Common myeloid progenitor, CD34-positive (primary cell): ENCODE measurements at places on chromosomes 11 and 22.

- no peak for DNase-seq
Observed at GRCh38 chr11:12680246-12680939, 6.2 kb downstream of the TEAD1 start.

DNA sequence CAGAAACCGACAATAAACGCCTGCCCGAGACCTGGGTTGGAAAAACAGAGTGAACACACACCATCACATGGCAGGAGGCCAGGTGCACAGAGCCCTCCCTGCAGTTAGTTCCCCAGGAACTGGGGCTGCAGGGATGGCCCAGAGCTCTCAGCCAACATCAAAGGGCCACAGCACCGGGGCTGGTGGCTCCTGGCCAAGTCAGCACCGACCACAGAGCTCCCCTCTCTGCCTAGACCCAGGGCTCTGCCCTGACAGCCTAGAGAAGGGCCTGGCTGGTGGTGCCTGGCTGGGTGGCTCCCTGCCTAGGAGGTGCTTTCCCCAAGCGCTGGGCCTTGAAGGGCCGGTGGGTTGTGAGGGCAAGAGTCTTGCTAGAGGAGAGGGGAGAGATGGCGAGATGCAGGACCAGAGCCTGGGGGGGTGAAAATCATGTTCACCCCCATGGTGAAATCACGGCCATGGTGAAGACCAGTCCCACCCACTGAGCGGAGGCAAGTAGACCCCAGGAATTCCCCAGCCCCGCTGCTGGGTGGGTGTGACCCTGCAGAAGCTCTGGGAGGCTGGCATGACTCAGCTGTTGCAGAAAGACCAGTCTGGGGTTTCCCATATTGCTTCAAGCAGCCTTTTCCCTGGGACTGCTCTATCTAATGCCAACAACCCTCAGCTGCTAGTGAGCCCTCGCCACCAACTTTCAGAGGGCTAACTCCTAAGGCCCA, 7.2 kb upstream of the BID start:
- DNase-seq: peak; percentile 95

DNA sequence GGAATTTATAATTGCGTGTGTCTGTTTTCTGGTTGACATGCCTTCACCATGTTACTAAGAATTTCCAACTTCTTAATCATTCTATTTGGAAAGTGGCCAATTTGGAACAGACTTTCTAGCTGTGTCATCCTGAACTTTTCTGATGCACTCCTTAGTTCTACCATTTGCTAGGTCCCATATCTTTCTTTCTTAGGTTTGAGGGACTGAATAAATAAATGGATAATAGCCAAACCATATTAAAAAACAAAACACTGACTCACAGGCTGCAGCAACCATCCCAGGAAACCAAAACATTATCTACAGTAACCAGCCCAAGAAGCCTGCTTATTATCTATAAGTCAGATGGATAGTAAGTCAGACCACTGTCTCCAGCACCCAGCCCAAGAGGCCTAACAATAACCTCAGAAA, 57.5 kb upstream of the PLET1 start:
- DNase-seq: peak; percentile 78

GRCh38 chr11:119149018-119149785, at the start of gene ABCG4:
ABCG4 (plus strand) TSS chr11:119149052; CDS start chr11:119149966, 914 bp downstream.
- DNase-seq: peak; percentile 50

DNA sequence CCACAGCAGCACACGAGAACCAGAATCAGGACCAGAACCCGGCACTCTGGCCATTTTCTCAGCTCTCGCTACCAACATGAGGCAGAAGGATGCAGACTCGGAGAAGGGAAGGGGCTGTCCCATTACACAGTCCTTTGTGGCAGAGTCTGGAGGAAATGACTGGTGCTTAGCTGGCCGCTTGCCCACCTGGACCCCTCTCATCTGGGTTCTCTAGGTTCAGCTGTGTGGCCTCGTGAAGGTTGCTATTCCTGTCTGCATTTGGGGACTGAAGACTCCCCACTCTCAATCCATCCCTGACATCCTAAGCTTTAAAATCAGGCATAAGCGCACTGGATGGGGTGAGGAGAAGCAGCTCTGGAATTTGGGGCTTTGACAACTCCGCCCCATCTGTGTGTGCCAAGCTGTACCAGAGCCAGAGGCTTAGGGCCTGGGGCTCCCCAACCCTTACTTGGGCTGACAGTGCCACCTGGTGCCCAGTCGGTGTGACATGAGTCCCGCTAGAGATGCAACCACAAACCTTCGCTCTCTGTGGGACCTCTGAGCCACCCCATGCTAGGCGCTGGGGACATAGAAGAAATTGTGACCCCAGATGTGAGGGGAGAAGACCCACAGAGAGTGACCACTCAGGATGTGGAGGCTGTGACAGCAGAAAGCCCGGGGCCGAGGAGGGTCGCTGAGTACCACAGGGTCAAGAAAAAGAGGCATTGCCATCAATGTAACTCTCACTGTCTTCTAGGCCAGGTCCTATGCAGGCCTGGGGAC, 35.8 kb upstream of the FCHSD2 start:
- peak; percentile 92 for DNase-seq
